GM03348 (cell line): ENCODE measurements at places on chromosomes 6 and 20.
A peak's percentile ranks its signal among the peaks of the same experiment; 100 is the strongest.

DNA sequence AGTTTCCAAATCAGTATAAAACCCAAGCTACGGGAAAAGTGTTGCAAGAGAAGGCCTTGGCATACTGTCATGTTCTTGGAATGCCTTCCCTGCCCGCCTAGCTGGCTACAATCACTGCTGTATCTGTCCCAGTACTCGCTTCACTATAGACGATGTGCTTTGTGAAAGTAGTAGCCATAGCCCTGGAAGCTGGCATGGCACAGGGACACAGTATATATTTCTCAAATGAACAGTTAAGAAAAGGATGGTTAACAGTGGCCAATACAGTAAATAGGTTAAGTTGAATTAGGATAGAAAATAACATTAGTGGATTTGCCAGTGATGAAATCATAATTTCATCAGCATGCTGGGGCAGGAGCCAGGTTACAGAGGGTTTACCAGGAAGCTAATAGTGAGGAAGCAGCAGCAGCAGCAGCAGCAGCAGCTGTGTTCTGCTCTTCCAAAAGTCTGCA is 499.3 kb downstream of the CDKAL1 start:
- peak; percentile 74 for DNase-seq

DNA sequence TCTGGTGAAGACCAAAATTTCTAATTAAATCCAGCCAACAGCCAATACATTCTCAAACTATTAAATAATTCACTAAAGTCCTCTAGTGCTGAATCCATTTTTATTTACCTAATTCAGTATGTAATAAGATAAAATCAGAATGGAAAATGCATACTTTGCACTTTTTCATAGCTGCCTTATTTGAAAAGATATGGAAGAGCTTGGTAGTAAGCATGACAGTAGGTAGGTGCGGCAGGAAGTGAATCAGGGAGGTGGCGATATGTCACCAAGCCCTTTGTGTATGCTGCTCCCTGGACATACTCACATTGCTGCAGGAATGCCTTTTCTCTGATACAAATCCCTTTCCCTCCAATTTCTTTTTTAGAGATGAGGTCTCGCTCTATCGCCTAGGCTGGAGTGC is 10.2 kb upstream of the TGM3 start:
- no peak for DNase-seq

DNA sequence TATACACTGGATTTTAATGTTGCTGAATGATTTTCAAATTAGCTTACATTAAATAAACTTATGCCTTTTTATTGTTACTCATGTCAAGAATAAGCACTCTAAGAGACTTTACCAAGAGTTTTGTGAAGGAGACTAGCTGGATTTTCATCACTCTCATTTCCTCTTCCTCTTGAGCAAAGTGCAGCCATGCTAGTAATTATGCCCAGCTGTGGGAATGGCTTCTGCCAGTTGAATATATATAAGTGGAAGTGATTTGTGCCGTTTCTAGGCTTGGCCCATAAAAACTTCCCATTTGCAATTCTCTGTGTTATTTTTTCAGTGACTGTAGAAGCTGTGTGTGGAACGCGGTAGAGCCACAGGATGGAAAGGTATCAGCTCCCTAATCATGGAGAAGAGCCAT is 255.8 kb downstream of the HDGFL1 start:
- no peak for DNase-seq

DNA sequence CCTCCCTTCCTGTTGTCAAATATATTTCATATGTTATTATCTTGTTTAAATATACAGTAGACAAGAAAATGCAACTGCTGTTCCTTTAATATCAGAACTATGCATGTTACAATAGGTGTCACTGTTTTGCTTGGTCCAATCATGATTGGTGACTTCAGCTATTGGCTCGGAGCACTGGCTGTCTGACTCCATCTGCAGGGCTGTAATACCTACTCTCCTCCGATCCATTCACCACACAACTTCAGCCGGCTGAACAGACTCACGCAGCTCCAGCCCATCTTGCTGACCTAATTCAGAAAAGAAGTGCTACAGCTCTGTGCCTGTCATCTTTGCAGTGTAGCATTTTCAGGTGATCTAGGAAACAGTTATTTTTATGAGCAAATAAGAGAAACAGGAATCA is at the start of gene BTBD3:
BTBD3 (plus strand) TSS at position 231 of the 400 bp plus-strand sequence. CDS start 383 bp downstream, outside the sequence.
- peak; percentile 56 for DNase-seq

- no peak for DNase-seq
Measured at GRCh38 chr20:18943542-18943941, 130.0 kb downstream of the SCP2D1 start.
